ENCODE measurements at places on chromosomes 5 and 9.

- DNase-seq, result no peak
These were observed 337.7 kb upstream of the PANK3 start for GRCh38 chr5:168916852-168917251.

DNA sequence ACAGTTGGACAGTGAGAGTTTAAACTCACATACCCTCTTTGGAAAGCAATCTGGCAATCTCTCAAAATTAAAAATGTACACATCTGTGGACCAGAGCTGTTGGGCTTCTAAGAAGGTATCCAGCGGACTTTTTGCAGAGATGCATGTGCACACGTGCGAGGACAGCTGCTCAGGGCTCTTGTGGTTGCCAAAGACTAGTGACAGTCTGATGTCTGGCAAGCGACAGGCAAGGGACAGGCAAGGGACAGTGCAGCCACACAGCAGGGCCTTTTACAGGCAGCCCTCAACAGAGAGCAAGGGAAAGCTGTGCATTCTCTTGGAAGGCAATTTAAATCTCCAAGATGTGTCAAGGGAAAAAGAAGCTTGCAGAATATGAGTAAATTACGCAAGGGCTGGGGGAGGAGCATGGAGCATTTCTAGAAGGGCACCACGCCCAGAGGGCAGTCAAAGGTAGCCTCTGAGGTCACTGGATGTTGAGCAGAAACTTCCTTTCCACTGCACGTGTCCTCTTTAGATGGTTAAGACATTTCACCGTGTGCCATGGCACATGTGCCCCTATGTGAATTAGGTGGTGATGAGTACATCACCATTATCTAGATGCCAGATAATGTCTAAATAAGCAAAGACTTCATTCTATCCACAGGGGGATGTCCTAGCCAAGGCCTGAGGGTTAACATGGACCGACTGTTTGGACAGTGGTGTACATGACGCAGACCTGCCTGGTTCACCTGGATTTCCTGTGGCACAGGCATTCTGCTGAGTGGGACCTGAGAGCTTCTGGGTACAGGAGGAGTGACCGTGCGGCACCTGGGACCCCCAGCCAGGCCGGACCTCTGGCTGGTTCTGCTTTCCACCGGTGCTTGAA, 9.1 kb downstream of the GFPT2 start:
- DNase-seq, result no peak

- no peak for DNase-seq
These were observed 44.1 kb upstream of the CEMIP2 start for GRCh38 chr9:71812385-71812784.

- DNase-seq, result no peak
These were observed 478.9 kb downstream of the PSAT1 start for GRCh38 chr9:78775696-78776295.

- DNase-seq, result no peak
These were observed 27.3 kb downstream of the ANP32B start for GRCh38 chr9:98010445-98010844.

GRCh38 chr5:168085261-168086031, 206.0 kb upstream of the WWC1 start:
- DNase-seq, result no peak

GRCh38 chr5:107121793-107122519, 548.8 kb downstream of the EFNA5 start:
- DNase-seq, result no peak

- DNase-seq, result no peak
These were observed 26.6 kb downstream of the CCT5 start for GRCh38 chr5:10276691-10277090.
